Hepatocyte (in vitro differentiated cells): ENCODE measurements at places on chromosomes 1 and 21. TPM values are rescaled to one million over a fixed set of nuclear protein-coding genes. Genes with fewer than 3 reads are reported as not detected.

The CFHR1 gene
- polyA plus RNA-seq = 19.9 and 33.1 TPM in 2 replicates

GRCh38 chr1:110606657-110607535 lies 738 bp upstream of the KCNA2 start:
- H3K4me3 ChIP-seq = peak overlapping the region; percentile 77
- H3K27ac ChIP-seq = no peak overlapping the region
- H3K4me1 ChIP-seq = peaks cover 12% of the 10 kb centered on the region
- peaks cover 73% of the 10 kb centered on the region for H3K27me3 ChIP-seq
- DNase-seq = peak; percentile 23

- H3K27me3 ChIP-seq = no peaks in the 10 kb centered on the region
- no peaks in the 10 kb centered on the region for H3K36me3 ChIP-seq
- H3K4me3 ChIP-seq = no peak overlapping the region
Measured at GRCh38 chr1:205274041-205274691, 46.4 kb downstream of the TMCC2 start.

- no peaks in the 10 kb centered on the region for H3K4me1 ChIP-seq
- H3K27ac ChIP-seq = no peak overlapping the region
- H3K36me3 ChIP-seq = no peaks in the 10 kb centered on the region
- no peak for DNase-seq
- H3K4me3 ChIP-seq = no peak overlapping the region
- no peaks in the 10 kb centered on the region for H3K27me3 ChIP-seq
Measured at GRCh38 chr1:228321895-228322294, 84.7 kb downstream of the TRIM11 start.

GRCh38 chr1:24920533-24920925 lies 9.5 kb downstream of the RUNX3 start:
- DNase-seq = no peak
- H3K4me1 ChIP-seq = no peaks in the 10 kb centered on the region
- H3K27me3 ChIP-seq = peaks cover 12% of the 10 kb centered on the region
- no peaks in the 10 kb centered on the region for H3K36me3 ChIP-seq
- no peak overlapping the region for H3K4me3 ChIP-seq

DNA sequence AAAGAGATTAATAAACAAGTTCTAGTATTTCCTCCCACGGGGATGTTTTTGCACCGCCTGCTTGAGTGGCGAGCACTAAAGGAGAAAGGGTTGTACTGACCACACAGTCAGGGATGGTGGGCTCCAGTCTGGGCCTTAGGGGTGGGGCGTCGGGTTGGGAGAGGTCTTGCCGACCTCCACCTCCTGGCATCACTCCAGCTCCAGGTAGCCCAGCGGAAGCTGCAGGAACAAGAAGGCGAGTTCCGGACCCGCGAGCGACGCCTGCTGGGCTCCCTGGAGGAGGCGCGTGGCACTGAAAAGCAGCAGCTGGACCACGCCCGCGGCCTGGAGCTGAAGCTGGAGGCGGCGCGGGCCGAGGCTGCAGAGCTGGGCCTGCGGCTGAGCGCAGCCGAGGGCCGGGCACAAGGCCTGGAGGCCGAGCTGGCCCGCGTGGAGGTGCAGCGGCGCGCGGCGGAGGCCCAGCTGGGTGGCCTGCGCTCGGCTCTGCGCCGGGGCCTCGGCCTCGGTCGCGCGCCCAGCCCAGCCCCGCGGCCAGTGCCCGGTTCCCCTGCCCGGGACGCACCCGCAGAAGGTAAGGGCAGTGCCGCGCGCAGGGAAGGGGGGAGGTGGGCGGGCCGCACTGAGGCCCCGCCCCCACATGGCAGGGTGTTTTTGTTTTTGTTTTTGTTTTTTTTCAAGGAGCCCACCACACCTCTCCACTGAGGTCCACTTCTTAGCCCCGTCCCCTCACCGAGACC lies 19.7 kb downstream of the MFAP2 start:
- H3K36me3 ChIP-seq = no peaks in the 10 kb centered on the region
- peaks cover 5% of the 10 kb centered on the region for H3K4me1 ChIP-seq
- H3K4me3 ChIP-seq = no peak overlapping the region
- no peaks in the 10 kb centered on the region for H3K27me3 ChIP-seq
- peak overlapping the region; percentile 21 for H3K27ac ChIP-seq

DNA sequence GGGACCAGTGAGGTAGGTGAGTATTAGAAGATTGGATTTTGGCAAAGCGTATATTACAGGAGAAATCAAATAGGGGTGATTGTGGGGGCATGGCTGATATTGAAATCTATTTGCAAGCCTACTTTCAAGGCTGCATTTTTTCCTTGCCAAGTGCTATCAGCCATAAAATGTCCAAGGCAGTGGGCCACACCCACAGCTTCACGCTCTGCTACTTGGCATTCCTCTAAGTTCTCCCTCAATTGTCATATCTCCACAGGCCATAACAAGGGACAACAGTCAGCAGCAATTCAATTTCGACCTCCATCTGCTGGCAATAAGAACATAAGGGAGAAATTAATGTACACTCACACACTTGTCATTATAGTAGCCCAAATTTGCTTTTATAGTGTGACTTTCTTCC lies 667.1 kb upstream of the PKN2 start:
- H3K4me3 ChIP-seq = no peak overlapping the region
- H3K27ac ChIP-seq = no peak overlapping the region
- no peaks in the 10 kb centered on the region for H3K4me1 ChIP-seq
- H3K36me3 ChIP-seq = no peaks in the 10 kb centered on the region
- peak; percentile 13 for DNase-seq
- H3K27me3 ChIP-seq = no peaks in the 10 kb centered on the region

DNA sequence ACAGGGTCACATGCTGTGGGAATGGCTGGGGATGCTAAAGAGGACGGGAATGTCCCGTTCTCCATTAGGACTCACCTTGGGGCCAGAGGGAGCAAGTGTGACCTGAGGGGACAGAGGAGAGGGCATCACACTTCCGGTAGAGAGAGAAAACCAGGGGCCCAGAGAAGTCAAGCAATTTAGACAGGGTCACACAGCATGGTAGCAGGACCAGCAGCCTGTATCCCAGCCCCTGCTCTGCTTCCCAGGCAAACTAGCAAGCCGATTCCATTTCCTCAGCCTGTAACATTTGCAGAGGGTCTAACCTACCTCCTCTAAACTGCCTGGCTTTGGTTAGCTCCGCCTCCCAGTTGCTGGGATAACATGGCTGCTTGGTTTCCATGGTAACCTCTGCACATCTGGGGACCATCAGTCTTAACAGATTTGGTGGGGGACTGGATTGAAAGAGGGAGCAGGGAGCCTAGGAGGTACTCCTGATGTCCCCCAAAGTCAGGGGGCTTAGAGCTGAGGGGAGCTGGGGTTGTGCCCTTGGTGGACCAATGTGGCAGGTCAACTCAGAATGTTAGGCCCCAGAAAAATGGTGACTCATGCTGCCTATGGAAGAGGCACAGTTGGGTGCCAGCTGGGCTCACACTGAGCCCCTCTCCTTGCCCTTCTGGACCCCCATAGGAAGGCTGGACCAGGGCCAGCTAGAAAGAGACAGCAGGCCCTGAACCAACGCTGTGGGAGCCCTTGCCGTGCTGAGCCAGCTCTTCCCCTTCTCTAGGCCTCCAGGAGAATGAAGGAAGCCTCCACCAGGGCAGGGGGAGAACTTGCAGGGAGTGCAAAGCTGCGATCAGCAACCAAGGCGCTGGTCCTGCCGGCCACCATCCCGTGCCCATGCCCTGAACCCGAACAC lies 9.5 kb downstream of the COL16A1 start:
- no peaks in the 10 kb centered on the region for H3K27me3 ChIP-seq
- no peak overlapping the region for H3K4me3 ChIP-seq
- no peak for DNase-seq
- H3K4me1 ChIP-seq = peaks cover 2% of the 10 kb centered on the region
